ENCODE measurements at places on chromosomes 7 and 10. TPM values are rescaled to one million over a fixed set of nuclear protein-coding genes. Genes with fewer than 3 reads are reported as not detected.

DNA sequence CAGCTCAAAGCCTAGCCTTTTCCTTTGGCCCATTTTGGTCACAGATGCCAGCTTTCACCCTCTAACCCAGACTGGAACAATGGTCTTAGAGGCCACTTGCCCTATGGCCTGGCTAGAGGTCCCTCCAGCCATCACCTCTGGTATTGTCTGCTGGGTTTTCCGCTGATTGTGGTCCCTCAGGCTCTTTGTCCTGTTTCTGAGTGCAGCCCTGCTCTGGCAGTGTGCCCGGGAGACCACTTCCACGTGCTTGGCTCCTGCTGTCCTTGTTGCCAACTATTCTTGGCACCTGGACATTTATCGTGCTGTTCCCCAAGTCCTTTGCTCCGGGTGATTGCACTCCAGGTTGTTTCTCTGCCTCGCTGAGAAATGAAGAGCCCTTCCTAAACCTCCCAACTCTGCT lies 53.3 kb upstream of the FAM180A start:
- no peak for DNase-seq

- DNase-seq, result no peak
Measured at GRCh38 chr7:18400275-18400674, 95.3 kb upstream of the HDAC9 start.

GRCh38 chr7:80277434-80278427 lies 143.1 kb downstream of the GNAI1 start:
- peak; percentile 62 for DNase-seq

DNA sequence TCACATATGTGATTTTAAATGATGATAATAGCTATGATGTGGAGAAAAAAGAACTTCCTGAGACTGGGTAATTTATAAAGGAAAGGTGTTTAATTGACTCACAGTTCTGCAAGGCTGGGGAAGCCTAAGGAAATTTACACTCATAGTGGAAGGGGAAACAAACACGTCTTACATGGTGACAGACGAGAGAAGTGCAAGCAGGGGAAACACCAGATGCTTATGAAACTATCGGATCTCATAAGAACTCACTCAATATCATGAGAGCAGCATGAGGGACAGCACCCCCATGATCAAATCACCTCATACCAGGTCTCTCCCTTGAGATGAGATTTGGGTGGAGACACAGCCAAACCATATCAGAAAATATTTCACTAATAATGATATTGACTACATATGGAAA lies 4.1 kb upstream of the LIPN start:
- DNase-seq, result no peak

- DNase-seq, result no peak
Measured at GRCh38 chr7:36684954-36685353, 39.3 kb downstream of the AOAH start.

The DOCK1 gene
- total RNA-seq, result 29.8 TPM

The MUC12 gene
- not detected for total RNA-seq

The ADAM8 gene
- total RNA-seq, result 0.31 TPM

The PRSS37 gene
- not detected for total RNA-seq

The CD36 gene
- 0.05 TPM for total RNA-seq

The CHAT gene
- total RNA-seq, result not detected
